ENCODE measurements at places on chromosomes 11 and 22.
A peak's percentile ranks its signal among the peaks of the same experiment; 100 is the strongest.

DNA sequence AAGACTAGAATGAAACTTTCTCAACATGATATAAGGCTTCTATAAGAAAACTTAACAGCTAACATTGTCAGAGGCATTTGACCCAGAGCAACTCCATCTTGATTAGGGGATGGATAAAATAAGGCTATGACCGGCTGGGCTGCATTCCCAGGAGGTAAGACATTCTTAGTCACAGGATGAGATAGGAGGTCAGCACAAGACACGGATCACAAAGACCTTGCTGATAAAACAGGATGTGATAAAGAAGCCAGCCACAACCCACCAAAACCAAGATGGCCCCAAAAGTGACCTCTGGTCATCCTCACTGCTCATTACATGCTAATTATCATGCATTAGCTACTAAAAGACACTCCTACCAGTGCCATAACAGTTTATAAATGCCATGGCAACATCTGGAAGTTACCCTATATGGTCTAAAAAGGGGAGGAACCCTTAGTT lies 135.2 kb downstream of the TTC28 start:
- no peak for DNase-seq

- DNase-seq = no peak
Observed at GRCh38 chr22:45867118-45867905, 109.7 kb downstream of the WNT7B start.

DNA sequence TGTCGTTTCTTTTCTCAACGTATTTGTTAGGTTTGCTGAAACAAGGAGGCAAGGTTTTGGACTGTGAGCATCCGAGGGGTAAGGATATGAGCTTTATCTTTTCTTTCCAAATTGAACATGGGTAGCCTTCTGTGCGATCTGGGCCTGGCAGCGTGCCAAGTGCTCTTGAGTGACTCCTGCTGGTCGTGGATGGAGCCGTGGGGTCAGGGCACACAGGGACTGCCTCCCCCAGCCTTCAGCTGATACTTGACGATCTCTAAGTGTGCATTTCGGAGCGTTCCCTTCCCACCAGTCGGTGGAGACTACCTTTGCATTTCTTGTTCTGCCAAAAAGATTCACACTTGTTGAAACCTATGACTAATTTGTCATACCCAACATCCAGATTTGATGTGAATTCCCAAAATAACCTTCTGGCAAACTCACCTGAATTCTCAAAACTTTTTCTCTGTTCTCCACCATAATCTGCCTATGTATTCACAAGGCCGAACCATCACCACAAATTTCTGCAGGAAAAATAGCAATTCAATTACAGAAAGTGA lies 40.1 kb upstream of the CLMP start:
- DNase-seq = peak; percentile 14

GRCh38 chr11:59380263-59381059 lies 21.8 kb downstream of the OR5AN1 start:
- no peak for DNase-seq

GRCh38 chr11:45093761-45094455 lies 52.5 kb upstream of the PRDM11 start:
- DNase-seq = no peak

- DNase-seq = no peak
Observed at GRCh38 chr11:118912742-118913410, 12.8 kb downstream of the BCL9L start.

DNA sequence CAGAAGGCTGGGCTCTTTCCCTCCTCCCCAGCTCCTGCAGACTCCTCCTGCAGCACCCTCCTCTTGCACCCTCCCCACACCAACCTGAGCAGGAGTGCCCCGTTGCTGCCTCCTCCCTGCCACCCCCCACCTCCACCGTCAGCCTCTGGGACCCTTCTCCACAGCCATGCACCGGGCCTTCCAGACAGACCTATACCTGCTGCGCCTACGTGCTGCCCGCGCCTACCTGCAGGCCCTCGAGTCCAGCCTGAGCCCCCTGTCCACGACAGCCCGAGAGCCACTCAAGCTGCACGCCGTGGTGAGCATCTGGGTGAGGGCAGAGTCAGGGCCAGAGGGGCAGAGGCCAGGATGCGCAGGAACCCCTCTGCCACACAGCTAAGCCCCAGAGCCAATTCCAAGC lies 16.2 kb downstream of the ZDHHC24 start:
- no peak for DNase-seq

- DNase-seq = no peak
Observed at GRCh38 chr22:20750461-20751184, 23.3 kb upstream of the SERPIND1 start.

- DNase-seq = no peak
Observed at GRCh38 chr22:49760630-49761571, 66.8 kb downstream of the BRD1 start.

GRCh38 chr11:1333091-1333772 lies 23.8 kb upstream of the TOLLIP start:
- no peak for DNase-seq

- no peak for DNase-seq
Observed at GRCh38 chr11:71267807-71268421, 15.5 kb upstream of the SHANK2 start.

GRCh38 chr11:5380740-5381342 lies 2.8 kb upstream of the OR51M1 start:
- DNase-seq = peak; percentile 0

GRCh38 chr22:18152519-18152918 lies 2.5 kb downstream of the USP18 start:
- DNase-seq = no peak

DNA sequence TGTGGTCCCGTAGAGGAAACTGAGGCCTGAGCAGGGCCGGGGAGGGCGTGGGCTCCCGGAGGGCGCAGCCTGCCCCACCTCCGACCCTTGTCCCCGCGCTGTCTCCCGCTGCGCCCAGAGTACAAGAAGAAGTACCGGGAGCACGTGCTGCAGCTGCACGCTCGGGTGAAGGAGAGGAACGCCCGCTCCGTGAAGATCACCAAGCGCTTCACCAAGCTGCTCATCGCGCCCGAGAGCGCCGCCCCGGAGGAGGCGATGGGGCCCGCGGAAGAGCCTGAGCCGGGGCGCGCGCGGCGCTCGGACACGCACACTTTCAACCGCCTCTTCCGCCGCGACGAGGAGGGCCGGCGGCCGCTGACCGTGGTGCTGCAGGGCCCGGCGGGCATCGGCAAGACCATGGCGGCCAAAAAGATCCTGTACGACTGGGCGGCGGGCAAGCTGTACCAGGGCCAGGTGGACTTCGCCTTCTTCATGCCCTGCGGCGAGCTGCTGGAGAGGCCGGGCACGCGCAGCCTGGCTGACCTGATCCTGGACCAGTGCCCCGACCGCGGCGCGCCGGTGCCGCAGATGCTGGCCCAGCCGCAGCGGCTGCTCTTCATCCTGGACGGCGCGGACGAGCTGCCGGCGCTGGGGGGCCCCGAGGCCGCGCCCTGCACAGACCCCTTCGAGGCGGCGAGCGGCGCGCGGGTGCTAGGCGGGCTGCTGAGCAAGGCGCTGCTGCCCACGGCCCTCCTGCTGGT lies 1.9 kb downstream of the NLRP6 start:
- peak; percentile 41 for DNase-seq

GRCh38 chr11:73012121-73012863 lies 129.8 kb downstream of the FCHSD2 start:
- no peak for DNase-seq

- no peak for DNase-seq
Observed at GRCh38 chr11:44889266-44889665, 61.4 kb downstream of the TP53I11 start.

DNA sequence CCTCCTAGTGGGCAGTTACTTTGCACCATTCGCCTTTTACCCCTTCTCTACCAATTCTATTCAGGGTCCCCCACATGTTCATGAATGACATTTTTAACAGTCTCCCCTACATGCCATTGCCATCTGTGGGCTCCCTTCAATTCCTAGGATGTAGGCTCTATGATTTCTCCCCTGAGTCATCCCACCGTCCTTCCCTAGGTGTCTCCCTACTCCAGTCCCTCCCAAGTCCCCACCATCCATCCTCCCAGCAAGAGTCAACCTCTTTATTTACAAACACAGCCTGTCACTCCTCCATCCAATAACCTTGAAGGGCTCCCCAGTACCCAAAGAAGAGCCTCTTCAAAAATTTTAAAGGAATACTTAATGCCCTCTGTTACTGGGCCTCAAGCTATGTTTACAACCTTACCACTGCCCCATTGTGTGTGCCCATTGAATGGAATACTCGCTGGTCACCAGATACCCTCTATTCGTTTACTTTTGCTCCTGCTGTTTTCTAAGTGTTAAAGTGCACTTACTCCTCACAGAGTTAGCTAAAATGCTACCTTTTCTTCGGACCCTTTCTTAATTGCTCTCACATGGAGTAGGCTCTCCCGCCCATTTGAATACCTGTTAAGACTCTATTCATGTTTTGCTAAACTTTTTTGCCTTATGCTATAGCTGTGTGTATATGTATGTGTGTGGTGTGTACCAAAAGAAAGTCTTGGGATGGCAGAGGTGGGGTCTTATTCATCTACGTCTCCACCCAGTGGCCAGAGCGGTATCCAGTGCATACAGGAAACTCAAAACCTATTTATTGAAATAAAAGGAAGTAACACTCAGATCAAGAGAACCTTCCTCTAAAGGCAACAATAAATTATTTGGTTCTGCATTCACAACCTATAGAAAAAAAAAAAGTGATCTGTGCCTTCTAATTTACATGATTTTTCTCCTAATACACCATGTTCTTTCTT lies 235.8 kb upstream of the CCDC90B start:
- DNase-seq = no peak

DNA sequence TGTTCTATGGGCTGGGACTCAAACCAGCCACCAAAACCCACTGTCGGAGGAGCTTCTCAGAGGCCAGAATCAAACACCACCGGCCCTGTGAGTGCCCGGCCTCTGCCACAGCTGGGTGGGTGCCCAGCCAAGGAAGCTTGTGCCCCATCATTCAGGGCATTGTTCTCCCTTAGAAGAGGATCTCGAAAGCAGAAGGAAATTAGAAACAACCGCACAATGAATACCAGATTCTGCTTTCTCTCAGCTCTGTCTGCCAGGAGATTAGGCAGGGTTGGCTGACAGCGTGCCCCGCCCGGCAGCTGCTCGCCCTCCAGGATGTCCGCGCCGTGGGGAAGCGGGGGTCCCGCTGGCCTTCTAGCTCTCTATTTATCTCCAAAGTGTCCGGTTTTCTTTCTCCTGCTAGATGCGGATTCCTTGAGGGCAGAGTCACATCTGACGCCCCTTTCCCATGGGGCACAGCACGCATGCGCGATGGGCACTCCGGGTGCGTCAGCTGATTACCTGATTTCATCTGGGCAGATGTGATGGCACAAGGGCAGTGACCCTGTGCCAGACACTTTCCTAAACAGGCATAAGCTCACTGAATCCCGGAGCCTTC lies 25.5 kb downstream of the SCGB1A1 start:
- DNase-seq = peak; percentile 5
